Stimulated activated CD4-positive, alpha-beta T cell treated with anti-CD3 and anti-CD28 coated beads, TNF-alpha, amount 100 ng/mL, for 24 hours (primary cell): ENCODE measurements at places on chromosomes 12 and 14.

GRCh38 chr12:55935738-55936151 lies 4.8 kb downstream of the DGKA start:
- no peak for DNase-seq

GRCh38 chr12:121966959-121967358 lies 48.6 kb downstream of the CFAP251 start:
- DNase-seq: no peak

- DNase-seq: peak; percentile 53
These were observed at the start of gene ZNF641 for GRCh38 chr12:48350249-48351021. Gene ZNF641 (minus strand): TSS chr12:48350919. CDS start chr12:48348090, 2,829 bp downstream.

DNA sequence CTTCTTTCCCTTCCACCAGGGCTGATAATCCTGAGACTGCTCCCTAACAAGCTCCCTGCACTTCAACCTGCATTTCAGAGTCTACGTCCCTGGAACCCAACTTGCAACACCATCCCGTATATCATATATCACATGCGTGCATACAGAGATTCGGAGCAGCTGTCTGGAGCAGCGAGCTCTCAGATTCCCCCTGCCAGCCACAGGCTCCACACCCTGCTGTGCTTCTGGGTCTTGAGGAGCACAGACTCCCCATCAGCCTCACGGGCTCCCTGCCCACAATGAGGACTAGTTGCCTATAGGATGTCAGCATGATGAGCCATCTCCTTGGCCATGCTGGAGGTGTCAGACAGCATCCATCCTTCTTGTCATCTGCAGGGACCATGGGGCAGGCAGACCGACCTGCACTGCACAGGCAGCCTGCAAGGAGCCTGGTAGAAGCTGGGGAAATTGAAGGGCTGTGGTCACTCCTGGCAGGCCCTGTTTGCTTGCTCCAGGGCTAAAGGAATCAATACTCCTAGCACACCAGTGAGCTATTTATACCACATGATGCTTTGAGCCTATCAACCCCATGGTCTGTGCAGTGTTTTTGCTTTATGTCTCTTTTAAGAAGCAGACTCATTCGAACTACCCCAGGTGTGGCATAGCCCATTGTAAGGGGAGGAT lies 19.6 kb upstream of the HDAC7 start:
- no peak for DNase-seq

DNA sequence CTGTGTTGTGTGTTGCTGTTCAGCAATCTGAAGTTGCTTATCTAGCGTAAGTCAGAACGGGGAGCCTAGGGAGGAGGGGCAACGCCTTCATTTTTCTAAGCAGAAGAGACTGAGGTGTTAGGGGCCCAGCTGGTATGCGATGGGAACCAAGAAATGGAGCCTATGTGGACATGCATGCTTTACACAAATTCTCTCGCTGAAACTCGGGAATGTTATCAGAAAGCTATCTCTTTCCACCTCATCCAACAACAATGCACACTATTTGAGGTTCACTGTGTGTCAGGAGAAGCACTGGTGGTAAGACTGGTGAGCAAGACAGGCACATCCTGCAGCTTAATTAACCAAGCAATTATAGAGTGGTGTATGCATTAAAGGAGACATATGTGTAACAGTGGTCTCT lies 89.7 kb downstream of the NRXN3 start:
- DNase-seq: no peak

- DNase-seq: no peak
These were observed 88.5 kb downstream of the GPHN start for GRCh38 chr14:66596241-66596985.

DNA sequence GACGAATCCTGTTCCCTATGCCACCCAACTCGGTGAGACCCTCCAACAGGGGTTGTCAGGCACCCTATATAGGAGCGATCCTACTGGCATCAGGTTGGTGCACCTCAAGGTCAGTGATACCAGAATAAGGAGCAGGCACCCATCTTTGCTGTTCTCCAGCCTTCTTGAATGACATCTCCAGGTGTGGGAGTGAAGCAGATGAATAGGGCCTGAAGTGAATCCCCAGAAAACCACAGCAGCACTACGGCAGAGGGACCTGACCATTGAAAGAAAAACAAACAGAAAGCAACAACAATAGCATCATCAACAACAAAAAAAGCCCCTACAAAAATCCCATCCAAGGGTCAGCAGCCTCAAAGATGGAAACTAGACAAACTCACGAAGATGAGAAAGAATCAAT lies 445.2 kb upstream of the ATP2B1 start:
- no peak for DNase-seq

DNA sequence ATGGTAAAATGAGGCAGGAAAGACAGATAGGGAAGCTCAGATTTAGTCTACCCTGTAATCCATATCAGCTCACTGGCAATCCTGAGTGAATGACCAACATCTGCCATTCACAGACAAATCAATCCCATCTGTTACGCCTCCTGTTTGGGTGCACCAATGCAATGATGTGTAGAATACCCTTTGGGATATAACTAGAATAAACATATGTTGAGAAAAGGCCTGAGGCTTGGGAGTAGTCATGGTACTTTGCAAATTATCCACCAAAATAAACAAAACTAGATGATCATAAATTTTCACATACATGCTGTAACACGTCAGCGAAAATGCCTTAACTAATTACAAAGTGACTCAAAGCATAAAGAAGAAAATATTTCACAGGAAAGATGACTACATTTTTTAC lies 78.8 kb downstream of the KCNC2 start:
- DNase-seq: no peak

DNA sequence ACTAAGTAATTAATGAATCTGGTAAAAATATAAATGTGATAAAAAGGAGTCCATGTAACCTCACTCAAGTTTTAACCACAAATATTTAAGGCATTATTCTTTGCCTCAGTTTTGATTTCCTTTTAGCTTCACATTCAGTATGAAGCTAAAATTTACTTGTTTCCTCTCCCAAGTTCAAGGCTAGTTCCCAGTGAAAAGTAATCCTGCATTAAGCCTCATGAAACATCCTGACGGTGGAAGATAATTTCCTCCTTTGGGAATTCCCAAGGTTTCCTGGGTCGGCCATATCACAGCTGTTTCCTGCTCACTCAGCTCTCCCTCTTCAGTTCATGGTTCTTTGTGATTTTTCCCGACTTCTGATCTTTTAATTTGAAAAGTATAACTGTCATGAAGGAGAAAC lies 1256.8 kb upstream of the FLRT2 start:
- DNase-seq: no peak

- DNase-seq: no peak
These were observed 2.4 kb upstream of the PAX9 start for GRCh38 chr14:36659010-36659821.

DNA sequence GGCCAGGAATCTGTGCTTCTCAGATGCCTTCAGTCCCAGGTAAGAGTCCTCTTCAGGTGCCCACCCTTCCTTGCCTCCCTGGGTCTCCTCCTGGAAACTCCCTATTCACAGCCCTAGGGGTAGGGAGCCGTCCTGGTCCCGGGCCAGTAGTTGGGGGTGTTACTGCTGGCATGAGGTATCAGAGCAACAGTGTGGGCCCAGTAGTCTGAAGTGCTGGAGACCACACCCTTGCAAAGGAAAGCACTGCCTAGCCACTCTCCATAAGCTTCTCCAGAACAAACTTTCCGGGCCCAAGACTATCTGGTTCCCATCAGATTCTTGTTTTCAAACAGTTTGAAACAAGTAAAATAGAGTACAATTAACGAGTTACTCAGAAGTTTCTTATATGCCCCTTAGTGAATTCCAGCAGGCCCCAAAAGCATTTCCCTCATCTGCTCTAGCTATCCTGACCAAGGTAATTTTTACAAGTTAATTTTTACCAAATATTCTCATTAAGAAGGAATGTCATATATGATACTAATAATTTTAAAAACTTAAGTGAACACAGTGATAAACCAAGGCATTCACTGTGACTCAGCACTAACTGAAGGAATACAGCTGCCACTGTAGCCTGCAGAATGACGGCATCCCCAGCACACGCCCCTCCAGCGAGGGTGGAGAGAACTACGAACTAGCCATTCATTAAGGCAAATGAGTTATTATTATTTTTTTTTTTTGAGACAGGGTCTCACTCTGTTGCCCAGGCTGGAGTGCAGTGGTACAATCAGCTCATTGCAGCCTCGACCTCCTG lies 49.4 kb downstream of the MOK start:
- no peak for DNase-seq

DNA sequence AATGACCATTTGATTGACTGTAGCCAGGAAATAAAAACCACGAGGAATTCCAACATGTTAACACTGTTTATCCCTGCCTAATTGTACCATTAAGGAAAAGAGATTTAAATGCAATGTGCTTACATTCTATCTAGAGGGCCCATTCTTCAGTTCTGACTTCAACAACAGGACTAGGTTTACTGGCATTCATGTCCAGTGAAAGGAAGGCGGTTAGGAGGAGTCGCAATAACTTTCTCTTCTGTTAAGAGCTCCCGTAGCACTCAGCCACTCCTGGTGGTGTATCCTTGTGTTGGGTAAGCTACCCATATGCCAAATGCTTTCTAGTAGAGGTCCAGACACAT lies 154.7 kb downstream of the STXBP6 start:
- no peak for DNase-seq

DNA sequence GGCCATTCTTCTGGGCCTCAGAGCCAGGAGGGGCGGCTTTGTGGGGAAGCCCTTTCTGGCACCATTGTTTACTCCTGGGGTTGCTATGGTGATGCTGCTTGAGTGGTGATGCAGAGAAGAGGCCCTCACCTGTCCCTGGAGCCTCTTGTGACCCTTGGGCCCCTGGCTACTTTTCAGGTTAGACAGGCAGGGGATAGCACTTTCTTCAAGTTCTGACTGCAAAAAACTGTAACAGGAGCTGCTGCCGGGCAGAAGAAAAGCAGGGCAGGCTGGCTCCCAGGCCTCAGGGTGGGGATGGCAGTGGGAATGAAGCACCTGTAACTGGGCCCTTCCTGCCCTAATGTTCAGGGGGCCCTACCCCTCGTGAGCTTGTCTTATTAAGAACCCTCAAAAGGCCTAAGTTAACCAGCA lies at the start of gene TEX52:
TEX52 (minus strand) TSS at position 19 of the 411 bp plus-strand sequence; CDS start at position 6, 13 bp downstream.
- no peak for DNase-seq

DNA sequence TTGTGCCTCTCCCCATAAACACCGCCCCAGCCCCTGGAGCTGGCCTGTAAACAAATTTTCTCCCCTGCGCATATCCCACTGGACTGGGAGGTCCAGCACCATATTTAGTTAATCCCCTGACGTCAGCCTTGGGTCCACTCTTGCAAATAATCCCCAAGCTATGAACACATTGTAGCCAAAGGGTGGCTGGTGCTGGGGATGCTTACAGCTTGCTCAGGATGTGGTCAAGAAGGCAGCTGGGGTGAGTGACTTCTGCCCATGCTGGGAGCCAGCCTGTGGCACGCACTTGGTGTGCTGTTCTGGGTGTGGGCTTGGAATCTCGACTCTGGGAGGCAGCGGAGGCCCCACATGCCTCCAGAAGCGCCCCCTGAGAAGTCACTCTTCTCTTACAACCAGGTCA lies 32.1 kb downstream of the CMKLR1 start:
- DNase-seq: no peak

DNA sequence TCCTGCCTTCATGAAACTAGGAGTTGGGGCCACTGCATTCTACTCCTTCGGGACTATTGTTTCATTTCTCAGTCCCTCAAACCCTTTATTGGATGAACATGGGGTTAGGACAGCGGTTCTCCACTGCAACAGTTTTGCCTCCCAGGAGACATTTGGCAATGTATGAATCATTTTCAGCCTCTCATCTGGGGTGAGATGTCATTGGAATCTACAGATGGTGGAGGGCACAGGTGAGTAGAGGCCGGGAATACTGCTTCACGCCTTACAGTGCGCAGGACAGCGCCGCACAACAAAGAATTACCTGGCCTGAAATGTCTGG lies 649 bp upstream of the GNPNAT1 start:
- no peak for DNase-seq

DNA sequence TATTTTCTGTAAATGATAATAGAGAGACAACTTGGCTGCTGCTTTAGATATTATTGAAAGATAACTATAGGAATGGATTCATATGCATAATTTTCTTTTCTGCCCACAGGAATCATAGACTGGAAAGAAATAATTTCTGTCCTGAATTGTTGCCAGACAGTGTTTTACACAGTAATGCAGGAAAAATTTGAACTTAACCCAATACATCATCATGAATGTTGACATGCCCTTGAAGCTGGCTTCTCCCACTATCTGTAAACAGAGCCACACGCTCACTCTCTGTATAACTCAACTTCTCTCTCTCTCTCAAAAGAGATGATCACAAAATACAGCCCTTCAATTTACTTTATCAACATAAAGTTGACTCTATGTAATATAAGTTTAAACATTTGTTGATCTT lies 56.6 kb downstream of the PAX9 start:
- DNase-seq: no peak

GRCh38 chr12:64916411-64917261 lies 92.2 kb downstream of the TBC1D30 start:
- no peak for DNase-seq

- no peak for DNase-seq
These were observed 1493.6 kb downstream of the AACS start for GRCh38 chr12:126558810-126559209.

DNA sequence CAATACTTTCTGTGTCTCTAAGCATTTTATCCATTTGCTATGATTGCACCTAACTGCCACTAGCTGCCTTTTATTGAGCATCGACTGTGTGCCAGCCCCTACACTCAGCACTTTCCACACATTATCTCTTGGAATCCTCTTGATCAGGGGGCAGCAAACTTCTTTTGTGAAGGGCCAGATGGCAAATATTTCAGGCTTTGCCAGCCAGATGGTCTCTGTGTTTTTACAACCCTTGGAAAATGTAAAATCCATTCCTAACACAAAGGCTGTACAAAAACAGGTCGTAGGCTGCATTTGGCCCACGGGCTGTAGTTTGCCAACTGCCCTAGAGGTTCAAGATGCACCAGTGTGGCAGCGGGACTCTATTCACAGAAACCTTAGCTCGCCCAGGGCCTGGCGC lies 19.5 kb downstream of the FOXN4 start:
- no peak for DNase-seq
